NCI-H1436 treated with DMSO at 0.1 percent for 48 hours (cell line): ENCODE measurements at places on chromosomes 7 and 10.

GRCh38 chr7:151889406-151890354, 12.8 kb upstream of the PRKAG2 start:
- no peak for DNase-seq

DNA sequence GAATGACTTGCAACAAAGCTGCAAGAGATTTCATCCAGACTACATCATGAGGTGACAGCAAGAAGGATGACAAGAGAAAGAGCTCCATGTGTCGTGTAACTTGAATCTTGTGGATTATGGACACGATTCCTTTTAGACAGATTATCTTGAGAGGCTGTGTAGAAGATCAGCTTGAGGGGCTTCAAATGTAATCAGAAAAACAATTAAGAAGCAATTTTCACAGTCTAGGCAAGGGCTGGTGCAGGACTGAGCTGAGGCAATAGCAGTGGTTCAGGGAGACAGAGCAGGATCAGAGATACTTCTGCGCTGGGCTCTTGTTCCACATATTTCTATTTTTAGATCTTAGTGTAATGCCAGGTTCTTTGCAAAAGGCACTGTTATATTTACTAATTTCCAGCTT, 253.0 kb upstream of the COBL start:
- DNase-seq: no peak

GRCh38 chr7:31917256-31917655, 153.0 kb downstream of the PDE1C start:
- DNase-seq: no peak

DNA sequence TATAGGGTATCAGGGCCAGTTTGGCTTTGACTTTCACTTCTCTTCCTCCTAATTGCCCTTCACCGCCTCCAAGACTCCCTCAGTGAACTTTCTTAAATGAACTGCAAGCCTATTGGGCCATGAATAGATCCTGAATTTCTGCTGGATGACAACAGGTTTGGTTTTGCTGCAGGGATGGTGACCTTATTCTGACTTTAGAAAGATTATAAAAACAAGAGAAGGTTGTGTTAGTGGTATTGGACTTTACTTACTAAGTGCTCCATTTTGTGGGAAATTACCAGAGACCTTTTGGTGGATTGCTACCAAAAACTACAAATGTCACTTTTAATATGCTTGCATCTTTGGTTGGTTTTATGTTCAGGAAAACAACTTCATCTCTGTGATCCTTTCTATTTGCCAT, 11.5 kb upstream of the LIPA start:
- no peak for DNase-seq

DNA sequence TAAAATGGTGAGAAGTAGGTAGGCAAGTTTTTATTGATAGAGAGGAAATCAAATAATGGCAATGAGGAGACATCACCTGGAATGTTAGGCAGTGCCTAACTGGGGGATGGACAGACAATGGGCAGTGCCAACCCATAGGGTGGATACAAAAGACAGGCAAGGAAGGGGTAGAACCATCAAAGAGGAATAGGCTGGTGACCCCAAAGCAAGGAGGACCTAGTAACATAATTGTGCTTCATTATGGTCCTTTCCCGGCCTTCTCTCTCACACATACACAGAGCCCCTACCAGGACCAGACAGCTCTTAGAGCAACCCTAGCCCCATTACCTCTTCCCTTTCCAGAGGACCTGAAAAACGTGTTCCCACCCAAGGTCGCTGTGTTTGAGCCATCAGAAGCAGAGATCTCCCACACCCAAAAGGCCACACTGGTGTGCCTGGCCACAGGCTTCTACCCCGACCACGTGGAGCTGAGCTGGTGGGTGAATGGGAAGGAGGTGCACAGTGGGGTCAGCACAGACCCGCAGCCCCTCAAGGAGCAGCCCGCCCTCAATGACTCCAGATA, 30.0 kb downstream of the PRSS2 start:
- no peak for DNase-seq

GRCh38 chr7:50674896-50675835, 107.5 kb downstream of the GRB10 start:
- no peak for DNase-seq

DNA sequence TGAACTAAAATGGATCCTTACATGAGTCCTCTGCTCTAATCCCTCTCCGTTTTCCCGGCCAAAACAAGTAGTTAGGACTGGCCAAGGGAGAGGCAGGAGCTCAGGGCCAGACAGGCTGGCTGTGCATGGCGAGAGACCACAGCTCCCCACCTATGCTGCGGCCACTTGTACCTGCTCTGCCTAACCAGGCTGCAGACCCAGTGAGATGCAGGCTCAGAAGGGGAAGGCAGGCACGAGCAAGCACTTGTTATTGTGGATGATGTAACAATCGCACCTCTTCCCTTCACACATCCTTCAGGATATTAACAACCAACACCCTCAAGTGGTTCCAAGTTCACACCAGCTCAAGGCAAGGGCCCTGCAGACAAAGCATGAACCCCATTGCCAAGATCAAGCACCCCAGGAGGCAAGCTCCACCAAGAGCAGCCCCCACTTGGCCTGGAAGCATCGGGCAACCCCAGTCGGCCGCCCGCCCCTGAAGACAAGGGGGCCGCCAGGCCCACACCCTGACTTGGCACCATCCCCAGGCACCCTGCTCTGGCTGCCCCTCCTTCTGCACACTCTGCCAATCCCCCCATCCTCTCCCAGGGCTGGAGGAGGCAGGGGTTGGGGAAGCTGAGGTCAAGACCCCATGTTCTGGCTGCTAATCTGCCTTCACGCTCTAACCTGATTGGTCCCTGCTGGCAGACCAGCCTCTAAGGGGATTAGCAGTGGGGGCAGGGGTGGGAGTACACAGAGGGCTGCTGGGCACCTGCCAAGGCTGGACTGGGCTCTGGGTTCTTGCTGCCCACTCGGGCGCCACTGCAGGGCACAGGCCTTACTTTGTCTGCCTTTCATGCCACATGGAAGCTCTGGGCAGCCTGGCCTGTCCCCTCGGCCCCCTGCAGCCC, 111.3 kb downstream of the SLIT1 start:
- DNase-seq: no peak

- no peak for DNase-seq
Observed at GRCh38 chr10:75239096-75239790, 3.5 kb upstream of the COMTD1 start.

DNA sequence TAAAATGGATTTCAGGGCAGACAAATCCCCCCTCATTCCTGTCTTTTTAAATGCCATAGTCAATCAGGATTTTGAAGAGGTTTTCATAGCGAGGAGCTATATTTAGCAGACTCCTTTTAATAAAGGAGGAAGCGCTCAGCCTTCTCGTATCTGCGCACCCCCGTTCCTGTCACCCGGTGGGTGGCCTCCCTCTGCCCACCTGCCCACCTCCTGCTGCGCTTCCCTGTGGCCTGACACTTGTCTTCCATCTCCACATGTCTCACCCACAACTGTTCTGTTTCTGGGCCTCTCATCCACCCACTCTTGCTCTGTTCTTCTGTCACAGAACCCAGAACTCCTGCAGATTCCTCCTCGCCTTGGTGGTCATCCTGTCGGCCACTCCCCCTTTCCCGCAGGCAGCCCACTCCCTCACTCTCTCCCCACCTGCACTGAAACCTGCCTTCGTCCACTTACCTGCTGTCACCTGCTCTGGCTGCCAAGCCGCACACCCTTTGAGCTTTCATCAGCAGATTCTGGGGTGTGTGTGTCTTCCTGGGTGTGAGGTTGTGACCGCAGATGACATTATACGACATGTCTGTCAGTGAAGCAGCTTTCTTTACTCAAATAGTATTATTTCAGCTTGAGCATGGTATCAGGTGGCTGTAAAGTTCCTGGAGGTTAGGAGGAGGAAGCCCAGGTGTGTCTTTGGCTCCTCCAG, 163.5 kb upstream of the AGK start:
- no peak for DNase-seq

- DNase-seq: no peak
Observed at GRCh38 chr10:82817676-82818422, 942.9 kb downstream of the NRG3 start.

DNA sequence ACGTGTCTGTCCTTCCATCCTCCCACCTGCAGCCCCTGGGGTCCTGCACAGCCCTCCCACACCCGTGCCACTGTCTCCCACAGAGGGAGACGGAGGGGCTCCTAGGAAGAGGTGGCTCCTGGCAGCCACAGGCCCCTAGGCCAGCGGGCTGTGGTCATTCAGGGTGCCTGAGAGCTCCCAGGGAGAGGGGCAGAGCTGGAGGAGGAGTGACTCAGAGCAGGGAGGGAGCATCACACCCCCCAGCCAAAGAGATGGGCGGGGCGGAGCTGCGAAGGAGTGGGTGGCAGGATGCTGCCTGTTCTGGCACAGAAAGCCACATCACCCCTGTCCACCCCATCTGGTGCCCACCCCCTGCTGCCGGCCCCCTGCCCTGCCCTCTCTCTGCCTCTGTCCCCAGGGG, 50.5 kb downstream of the STK32C start:
- DNase-seq: no peak

DNA sequence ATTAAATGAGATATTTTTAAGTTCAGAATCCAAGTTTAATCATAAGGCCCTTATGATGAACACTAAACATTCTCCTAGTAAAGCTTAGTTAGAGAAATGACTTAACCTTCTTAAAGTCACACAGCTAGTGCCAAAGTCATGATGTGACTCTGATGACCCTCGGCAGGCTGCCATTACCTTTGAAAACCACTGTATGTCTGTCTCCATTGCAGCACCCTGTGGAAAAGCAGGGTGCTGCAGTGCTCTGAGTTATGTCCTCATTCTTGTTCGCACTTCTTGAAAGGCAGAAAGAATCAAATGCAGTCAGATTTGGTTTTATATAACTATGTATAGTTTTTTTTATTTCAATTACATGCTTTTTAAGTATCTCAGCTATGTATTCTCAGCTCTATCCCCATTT, 105.0 kb downstream of the PHTF2 start:
- DNase-seq: no peak

DNA sequence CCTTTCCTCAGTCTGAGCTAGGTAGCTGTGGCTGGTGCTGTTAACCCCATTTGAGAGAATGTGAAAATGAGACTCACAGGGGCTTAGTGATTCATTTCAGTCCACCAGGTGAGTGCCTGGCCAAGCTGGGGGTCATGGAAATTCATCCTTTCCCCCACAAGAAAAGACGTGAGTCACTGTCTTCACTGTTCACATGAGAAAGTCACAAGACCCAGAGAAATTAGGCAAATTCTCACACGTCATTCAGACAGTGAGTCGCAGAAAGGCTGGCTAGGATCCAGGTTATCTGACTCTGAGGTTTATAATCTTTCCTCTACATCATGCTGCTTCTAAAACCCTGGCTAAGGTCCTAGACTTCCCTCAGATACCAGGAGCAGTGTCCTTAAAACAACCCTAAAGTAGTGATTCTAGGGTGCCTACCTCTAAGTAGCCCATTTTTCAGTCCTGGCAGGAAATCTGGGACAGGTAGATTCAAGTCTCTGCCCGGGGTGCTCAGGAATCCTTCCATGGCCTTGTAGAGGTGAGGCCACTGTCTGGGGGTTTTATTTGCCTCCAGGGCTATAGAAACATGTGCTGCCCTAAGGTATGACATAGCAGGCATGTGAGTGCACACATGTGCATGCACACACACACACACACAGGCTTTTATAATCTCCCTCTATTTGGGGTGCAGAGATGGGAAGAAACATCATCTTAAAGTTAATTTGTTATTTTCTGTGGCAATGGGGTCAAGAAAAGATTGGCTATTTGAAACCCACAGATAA, 427.9 kb upstream of the CELF2 start:
- DNase-seq: no peak

DNA sequence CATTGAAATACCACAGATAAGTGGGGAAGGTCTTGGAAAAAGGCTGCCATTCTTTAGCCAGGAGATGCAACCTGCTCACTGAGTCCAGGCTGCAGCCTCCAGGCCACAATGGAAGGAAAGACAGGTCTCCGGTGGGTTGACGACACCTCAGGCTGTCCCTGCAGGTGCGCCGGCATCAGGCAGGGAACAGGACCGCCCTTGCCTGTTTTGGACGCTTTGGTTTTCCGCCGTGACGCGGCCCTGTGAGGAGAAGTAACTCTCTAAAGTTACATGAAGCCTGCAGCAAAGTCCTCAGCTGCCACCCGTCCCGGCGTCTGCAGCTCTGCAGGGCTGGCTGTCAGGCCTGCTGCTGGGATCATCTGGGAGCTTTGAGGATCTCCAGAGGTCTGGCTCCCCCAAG, 147.0 kb downstream of the WDR37 start:
- no peak for DNase-seq

DNA sequence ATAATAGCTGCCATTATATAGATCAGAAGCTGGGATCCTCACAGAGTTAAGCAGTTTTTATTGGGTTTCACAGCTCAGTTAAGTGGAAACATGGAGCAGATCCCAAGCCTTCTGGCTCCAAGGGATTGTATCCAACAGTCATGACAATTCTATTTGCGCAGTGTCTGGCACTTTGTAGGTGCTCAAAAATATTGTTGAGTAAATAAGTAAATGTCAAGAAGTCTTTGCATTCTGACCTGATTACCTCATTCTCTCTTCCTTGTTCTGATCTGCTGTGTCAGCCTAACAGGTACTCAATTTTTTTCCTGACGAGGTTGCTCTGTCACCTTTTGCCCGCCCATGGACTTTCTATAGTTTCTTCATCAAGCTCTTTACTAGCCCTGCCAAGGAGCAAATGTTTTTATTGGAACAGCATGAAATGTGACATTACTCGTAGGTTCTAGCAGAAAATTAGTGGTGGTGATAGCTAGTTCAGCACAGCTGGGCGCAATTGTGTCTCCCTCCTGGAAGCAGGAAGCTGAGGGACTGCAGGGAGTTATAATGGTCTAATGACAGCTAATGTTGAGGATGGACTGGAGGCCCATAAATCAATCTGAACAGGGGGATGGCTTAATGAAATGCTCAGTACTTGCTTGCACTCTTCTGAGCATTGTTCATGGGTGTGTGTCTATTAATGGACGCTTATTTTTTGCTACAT, 680.2 kb downstream of the CCSER2 start:
- no peak for DNase-seq

GRCh38 chr7:42736931-42737330, 174.9 kb downstream of the C7orf25 start:
- DNase-seq: no peak
